ENCODE measurements at places on chromosomes 3 and 15. TPM values are rescaled to one million over a fixed set of nuclear protein-coding genes. Genes with fewer than 3 reads are reported as not detected.

The TGFBR2 gene
- 158 TPM for total RNA-seq

The FANCD2OS gene
- total RNA-seq, result not detected

The CADPS gene
- 0.40 TPM for total RNA-seq

The ZNF774 gene
- total RNA-seq, result 2.8 TPM

The CCR8 gene
- not detected for total RNA-seq

The LSAMP gene
- 0.19 TPM for total RNA-seq

Measured in aortic smooth muscle cell (primary cell).